ENCODE measurements at places on chromosomes 6 and 20. TPM values are rescaled to one million over a fixed set of nuclear protein-coding genes. Genes with fewer than 3 reads are reported as not detected.

The SRSF3 gene
- total RNA-seq, result 103 TPM

The BPI gene
- 0.44 TPM for total RNA-seq

The DHX16 gene
- 12.5 TPM for total RNA-seq

The TMC2 gene
- not detected for total RNA-seq

The LMBRD1 gene
- total RNA-seq, result 55.3 TPM

The PLEKHG1 gene
- total RNA-seq, result 19.2 TPM

The RFX6 gene
- not detected for total RNA-seq

The TMEM14C gene
- total RNA-seq, result 55.8 TPM

The STMN3 gene
- total RNA-seq, result 0.43 TPM

The SLC22A3 gene
- 34.3 TPM for total RNA-seq

The IFNGR1 gene
- total RNA-seq, result 34.9 TPM

The PAK5 gene
- 0.05 TPM for total RNA-seq

The OR2H2 gene
- not detected for total RNA-seq

The KCNK5 gene
- 20.0 TPM for total RNA-seq

The PRND gene
- not detected for total RNA-seq

The TPD52L1 gene
- total RNA-seq, result 119 TPM

The TDRD6 gene
- 1.0 TPM for total RNA-seq
